ENCODE measurements at places on chromosomes 4 and X.

DNA sequence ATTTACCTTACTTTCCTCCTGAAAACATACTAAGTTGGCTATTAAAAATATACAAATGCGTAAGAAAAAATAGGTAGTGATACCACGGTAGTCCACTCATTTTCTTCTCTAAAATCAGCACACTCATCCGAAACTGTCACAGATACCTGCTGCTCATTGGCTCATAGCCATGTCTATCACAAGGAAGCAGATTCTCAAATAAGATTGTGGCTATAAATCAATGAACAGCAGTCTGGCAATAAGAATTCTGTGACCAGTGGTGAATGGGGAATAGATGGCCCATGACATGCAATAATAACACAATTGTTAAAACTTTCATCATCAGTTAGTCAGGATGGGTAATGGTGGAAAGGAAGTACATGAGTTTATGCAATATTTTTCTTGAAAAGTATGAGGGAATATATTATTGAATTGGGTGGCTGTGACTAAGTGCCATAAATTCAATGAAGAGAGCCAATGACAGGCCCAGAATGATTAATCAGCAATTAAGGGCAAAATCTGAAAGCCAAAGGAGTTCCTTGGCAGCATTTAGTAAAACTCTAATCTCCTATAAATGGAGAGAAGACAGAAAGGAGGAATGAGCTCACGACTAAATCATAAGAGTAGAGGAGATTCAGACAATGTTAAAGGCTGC, 202.3 kb upstream of the NEIL3 start:
- no peak for DNase-seq

DNA sequence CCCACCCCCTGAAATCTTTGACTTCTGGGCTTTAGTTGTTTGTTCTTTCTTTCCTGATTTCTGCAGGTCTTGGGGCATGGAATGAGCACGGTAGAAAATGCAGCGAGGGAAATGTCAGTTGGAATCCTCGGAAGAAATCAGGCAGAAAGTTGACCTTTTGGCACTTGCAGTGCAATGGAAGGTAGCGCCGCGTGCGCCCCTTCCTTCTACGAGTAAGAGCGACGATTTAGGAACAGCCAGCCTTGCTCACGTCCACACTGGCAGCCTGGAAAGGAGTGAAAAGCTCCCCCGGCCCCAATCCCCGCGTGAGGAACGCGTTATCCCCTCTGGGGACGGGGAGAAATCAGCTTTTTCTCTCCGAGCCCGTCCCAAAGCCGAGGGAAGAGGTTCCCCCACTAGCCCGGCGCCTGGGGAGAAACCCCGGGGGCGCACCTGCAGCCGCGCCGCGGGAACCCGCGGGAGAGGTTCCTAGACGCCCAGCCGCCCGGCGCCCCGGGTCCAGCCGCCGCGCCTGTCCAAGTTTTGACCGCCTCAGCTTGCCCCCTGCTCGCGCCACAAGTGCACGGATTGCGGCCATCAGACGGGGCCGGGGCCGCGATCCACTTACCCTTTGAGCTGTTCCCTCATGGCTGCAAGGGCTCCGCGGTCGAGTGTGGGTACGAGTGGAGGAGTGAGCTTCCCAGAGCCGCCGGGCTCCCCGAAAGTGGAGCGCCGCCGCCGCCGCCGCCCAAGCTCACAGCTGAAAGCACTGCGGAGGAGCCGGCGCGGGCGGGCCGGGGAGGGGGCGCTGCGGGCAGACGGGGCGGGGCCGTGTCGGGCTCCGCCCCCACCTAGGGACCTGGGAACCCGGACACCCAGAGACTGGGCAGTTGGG, 194.6 kb upstream of the FTHL17 start:
- DNase-seq = no peak

DNA sequence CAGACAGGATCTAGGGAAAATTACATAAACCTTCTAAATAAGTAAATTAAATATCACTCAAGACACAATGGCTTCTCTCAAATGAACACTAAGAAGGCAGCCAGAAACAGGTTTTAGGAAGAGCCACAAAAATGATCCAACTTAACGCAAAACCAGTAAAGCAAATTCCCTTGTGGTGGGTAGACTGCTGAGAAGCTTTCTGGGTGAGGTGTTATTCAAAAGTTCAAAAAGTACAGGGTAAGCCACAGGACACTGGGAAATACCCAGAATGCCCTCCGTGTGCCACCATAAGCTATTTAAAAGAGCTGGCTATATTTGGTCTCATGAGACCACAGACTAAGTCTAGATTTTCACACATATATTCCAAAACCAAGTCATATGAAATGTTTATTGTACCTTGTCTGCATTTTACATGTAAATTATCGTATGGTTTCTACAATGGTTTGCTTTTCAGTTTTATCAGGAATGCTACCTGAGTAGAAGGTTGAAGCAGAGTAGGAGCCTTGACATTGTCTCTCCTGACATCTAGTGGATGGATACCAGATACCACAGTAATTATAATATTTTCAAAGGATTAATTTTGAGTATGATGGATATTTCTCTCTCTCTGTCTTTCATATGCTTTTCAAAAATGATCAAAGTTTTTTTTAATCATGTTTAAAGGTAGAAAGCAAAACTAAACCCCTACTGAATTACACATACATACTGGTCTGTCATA, 109.3 kb upstream of the KLHL13 start:
- DNase-seq = peak; percentile 10

DNA sequence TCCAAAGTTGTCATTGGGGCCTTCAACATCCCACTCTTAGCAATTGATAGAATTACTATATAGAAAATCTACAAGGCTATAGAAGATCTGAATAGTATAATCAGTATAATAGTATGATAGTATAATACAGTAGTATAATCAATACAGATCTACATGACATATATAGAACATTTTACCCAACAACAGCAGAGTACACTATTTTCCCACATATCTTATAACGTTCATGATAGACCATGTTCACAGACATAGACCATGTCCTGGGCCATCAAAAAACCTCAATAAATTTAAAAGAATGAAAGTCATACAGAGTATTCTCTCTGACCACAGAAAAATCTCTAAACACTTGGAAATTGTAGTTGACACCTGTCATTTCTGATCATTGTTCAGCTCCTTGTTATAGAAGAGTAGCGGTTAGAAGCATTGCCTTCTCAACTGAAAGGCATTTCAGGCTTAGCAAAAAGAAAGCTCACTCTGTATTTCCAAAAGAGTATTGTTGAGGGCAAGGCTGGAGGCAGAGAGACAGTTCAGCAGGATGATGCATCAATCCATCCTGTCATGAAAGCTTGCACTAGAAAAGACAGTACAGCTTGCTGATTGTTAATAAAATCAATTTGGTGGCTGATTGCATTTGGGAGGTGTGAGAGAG, 38.8 kb upstream of the ARMCX5 start:
- no peak for DNase-seq

DNA sequence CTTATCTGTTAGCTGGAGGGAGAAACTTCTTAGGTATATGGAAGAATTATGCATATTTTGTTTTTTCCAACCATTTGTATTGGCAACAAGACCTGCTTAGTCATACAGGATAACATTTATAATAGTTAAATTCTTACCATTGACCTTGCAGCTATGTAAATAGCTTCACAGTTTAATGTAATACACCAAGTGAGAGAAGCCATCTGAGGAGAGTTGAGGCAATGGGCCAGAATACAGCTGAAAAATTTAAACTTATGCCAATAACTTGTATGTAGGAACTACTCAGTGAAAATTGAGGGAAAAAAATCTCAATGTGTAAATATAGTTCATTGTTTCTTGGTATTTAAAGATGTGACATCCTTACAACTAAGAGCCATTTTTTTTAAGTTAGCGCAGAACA, 273.5 kb downstream of the DACH2 start:
- no peak for DNase-seq

GRCh38 chr4:97879942-97880341, 263.3 kb downstream of the STPG2 start:
- DNase-seq = no peak

GRCh38 chr4:73901031-73901430, 31.8 kb downstream of the CXCL1 start:
- no peak for DNase-seq

DNA sequence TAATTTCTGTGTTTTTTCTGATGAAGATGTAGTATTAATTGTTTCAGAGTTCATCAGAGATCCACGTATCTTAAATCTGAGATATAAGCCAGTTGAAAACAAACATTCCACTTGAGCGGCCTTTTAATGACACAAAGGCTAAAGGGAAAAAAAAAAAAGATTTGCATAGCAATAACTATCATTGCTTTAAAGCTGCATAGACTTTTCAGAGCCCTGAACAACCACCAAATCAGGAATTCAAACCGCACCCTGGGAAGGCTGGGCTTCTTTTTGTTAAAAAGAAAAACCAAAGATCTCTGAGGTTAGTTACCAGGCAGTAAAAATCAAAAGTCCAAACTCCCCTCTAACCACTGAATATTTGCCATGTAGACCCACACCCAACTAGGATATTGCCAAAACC, 206.0 kb downstream of the HHIP start:
- DNase-seq = no peak

- peak; percentile 77 for DNase-seq
Observed at GRCh38 chrX:110412971-110413726, 54.5 kb downstream of the RTL9 start.

- DNase-seq = no peak
Observed at GRCh38 chr4:56681158-56681852, at the start of gene HOPX. TSS of gene HOPX (minus strand) at chr4:56681296. CDS start at chr4:56657816, 23,480 bp downstream.

- no peak for DNase-seq
Observed at GRCh38 chr4:68038272-68038671, 75.0 kb upstream of the TMPRSS11A start.

DNA sequence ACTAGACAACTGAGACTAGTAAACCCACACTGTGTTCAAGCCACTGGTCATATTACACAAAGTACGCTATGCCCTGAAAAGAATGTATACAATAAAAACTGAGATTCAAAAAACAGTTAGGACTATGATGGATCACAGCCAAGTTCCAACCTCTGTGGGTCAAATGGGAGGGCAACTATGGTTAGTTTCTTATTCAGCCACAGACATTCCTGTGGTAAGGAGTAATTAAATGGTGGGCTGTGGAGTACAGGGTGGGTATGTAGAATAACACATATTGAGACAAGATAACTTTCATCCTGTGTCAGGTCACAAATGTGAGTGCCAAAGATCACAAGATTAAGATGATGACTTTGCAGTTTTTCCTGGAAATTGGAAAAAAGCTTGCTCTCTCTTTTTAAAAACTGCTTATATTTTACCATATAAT, 167.2 kb downstream of the NPNT start:
- DNase-seq = no peak

DNA sequence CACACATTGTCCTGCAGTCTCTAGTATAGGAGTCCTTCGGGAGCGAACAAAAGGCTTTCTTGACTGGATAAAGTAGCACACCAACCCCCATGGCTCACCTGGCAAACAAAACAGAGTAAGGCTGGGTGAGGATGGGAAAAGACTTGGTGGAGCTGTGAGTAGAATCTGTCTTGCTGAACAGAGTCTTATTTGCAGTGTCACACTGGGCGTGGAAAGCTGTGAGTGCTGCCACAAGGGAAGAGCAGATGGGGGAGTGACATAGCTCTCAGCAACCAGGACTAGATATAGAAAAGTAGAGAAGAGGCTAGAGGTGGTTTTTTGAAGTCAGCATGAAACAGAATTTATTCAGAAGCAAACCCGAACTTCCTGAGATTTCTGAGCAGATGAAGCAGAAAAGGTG, 137.2 kb upstream of the ESX1 start:
- DNase-seq = no peak

DNA sequence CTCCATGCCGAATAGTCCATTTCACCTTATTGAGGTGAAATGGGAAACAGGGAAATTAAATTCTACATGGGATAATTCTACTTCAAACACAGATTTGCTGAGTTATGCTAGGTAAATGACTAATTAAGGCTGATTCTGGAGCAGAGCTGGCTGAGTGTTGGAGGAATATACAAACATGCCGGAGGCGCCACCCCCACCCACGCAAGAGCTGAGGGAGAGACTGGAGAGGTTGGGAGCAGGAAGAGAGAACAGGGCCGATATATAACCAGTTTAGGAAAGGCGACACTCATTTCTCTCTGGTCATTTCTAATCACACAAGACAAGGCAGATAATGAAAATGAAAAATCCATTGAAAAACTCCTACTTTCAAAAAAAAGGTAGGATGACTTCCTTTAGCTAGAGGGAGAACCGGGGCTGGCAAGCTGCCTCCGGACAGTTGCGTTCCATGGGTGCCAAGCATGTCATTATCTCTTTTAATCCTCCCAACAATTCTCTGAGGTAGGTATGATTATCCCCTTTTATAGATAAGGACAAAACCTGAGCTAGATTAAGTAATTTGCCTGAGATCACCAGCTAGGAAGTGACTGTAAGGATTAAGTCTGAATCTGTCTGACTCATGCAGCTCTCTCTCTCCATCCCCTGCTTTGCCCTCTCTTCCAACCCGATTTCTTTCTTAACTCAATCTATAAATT, 27.6 kb upstream of the CFAP299 start:
- no peak for DNase-seq

DNA sequence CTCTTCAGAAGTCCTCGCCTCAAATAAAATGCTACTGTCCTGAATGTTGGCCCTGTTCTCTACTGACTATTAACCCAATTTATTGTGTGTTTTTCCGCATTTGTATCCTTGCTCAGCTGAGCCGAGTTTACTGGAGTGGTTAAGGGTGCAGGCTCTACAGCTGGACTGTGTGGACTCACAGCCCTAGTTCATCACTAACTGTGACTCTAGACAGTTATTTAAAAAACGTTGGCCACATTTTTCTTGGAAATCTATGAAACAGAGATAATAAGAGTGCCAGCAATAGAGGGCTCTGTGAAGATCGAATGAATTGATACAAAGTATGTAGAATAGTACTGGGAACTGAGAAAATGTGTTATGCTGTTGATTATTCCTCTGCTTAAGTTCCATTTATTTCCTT, 2.9 kb upstream of the GUF1 start:
- no peak for DNase-seq

DNA sequence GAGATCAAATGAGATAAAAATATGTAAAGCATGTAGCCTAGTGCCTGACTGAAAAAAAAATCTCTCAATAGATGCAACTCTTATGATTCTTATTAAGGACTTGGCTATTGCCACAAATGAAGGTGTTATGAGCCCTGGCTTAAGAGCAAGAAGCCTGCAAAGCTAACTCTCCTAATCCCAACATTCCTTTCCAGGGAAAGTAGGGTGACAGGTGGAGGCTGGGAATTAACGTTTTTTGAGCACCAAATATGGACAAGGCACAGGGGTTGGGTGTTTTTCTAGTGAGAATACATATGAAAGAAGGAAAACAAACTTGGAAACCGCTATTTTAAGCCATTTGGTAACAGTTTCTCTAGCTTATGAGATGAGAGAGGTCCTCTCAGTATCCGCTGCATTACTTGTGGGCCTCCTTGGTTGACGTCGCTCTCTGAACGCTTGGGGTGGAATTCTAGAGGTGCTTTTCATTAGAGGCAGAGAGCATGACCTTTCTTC, 2.4 kb downstream of the RHOH start:
- no peak for DNase-seq

GRCh38 chrX:24513416-24513815, 48.3 kb downstream of the PDK3 start:
- no peak for DNase-seq

DNA sequence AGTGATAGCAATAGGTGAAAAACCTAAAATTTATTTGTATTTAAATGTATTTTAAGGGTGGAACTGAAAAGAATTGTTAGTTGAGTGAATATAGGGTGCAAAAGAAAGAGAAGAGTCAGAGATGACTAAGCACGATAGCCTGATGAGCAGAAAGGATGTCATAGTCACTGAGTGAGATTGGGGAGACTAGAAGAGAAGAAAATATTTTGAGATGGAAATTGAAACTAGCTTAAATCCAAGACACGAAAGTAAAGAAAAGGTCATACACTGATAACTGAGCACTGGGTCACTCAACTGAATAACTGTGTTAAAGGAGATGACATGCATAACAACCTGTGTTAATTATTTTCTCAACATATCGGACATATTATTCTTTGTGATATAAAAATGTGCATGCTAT, 55.5 kb downstream of the SPANXN4 start:
- no peak for DNase-seq

GRCh38 chrX:25049357-25049756, 33.6 kb upstream of the ARX start:
- DNase-seq = no peak

Measured in NCI-H1694 (cell line).